ENCODE measurements at places on chromosomes 4 and X. TPM values are rescaled to one million over a fixed set of nuclear protein-coding genes. Genes with fewer than 3 reads are reported as not detected.
A peak's percentile ranks its signal among the peaks of the same experiment; 100 is the strongest.

The PCDH7 gene
- 0.38 TPM for total RNA-seq

DNA sequence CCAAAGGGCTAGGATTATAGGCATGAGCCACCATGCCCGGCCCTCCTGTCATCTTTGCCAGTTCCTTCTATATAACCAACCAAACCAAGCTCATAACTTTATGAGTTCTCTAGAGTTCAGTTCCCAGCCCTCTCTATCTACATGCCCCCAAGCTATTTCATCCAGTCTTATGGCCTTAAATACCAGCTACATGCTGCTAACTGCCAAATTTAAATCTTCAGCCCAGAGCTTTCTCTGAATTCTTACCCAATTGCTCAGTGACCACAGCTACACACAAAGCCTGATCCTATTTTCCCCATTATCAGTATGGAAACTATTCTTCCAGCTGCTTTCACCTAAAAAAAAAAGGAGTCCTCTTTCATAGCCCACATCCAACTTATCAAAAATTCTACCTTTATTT lies 23.1 kb downstream of the TMEM184C start:
- H3K27me3 ChIP-seq = no peaks in the 10 kb centered on the region
- 0 out of 2 replicates have a peak, but pooled peaks cover 5% of the 10 kb centered on the region for H3K4me1 ChIP-seq
- H3K4me3 ChIP-seq = no peak overlapping the region

The HELT gene
- total RNA-seq = not detected

GRCh38 chr4:23441530-23442069 lies 448.2 kb downstream of the PPARGC1A start:
- no peaks in the 10 kb centered on the region for H3K4me1 ChIP-seq
- no peaks in the 10 kb centered on the region for H3K27me3 ChIP-seq
- no peak overlapping the region for H3K4me3 ChIP-seq
- H3K27ac ChIP-seq = no peak overlapping the region
- H3K36me3 ChIP-seq = no peaks in the 10 kb centered on the region

DNA sequence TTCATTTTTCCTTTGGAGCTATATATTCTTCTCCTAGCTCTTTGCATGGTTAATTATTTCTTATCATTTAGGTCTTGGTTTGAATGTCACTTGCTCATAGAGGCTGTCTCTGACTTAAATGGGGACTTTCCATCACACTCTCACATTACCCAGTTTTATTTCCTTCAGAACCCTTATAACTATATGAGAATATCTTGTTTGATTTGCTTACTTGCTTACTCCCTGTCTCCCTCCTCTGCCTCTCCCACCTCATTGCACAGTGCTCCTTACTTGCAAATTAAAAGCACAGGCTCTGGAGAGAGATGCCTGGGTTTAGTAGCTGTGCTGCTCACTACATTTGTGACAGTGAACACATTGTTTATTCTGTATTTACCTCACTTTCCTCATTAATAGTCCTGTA lies 174.6 kb downstream of the SOWAHB start:
- peak overlapping the region; percentile 31 for H3K4me3 ChIP-seq
- peak overlapping the region; percentile 86 for H3K27ac ChIP-seq
- no peaks in the 10 kb centered on the region for H3K36me3 ChIP-seq
- peaks cover 49% of the 10 kb centered on the region for H3K4me1 ChIP-seq

The XAGE1A gene
- not detected for total RNA-seq

DNA sequence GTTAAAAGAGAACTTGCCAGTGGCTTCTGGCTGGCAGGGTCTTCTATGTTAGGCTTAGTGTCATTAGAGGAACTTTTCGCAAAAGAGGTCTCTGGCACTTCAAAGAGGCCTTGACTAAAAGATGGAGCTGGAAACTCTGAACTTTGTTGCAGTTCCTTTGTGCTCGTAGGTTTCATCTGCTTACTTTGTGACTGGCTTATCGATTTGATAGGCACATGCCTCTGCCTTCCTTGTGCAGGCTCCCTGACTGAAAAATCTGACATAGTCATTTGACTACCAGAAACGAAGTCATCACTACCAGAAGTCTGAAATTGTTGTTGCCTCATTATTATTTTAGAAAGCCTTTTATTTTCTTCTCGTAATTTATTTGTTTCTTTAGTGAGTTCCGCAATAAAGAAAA lies 93.9 kb upstream of the IL13RA1 start:
- H3K27me3 ChIP-seq = no peaks in the 10 kb centered on the region
- no peak overlapping the region for H3K27ac ChIP-seq
- no peak overlapping the region for H3K4me3 ChIP-seq
- DNase-seq = no peak
- peaks cover 6% of the 10 kb centered on the region for H3K36me3 ChIP-seq

DNA sequence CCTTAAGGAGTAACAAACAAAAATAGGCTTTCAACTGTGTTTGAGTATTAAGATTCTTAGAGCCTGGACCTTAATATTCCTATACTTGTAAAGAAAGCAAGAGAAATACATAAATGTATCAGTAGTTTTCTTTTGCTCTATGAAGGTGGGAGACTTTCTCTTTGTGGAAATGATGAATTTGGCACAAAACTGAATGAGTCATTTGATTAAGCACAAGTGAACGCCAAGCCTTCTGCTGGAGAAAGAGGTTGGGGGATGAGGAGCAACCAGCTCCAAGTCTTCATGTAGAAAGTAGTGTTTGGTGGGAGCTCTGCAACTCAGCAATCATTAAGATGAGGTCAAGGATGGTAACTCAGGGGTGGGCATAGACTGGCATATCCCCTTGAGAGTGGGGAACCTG lies 49.6 kb downstream of the MEPE start:
- no peaks in the 10 kb centered on the region for H3K4me1 ChIP-seq
- H3K36me3 ChIP-seq = no peaks in the 10 kb centered on the region
- peaks cover 40% of the 10 kb centered on the region for H3K27me3 ChIP-seq
- no peak overlapping the region for H3K27ac ChIP-seq
- peak; percentile 22 for DNase-seq

- no peak for DNase-seq
- no peak overlapping the region for H3K4me3 ChIP-seq
- H3K4me1 ChIP-seq = no peaks in the 10 kb centered on the region
- no peaks in the 10 kb centered on the region for H3K27me3 ChIP-seq
Measured at GRCh38 chrX:7254144-7254543, 106.2 kb upstream of the PUDP start.

DNA sequence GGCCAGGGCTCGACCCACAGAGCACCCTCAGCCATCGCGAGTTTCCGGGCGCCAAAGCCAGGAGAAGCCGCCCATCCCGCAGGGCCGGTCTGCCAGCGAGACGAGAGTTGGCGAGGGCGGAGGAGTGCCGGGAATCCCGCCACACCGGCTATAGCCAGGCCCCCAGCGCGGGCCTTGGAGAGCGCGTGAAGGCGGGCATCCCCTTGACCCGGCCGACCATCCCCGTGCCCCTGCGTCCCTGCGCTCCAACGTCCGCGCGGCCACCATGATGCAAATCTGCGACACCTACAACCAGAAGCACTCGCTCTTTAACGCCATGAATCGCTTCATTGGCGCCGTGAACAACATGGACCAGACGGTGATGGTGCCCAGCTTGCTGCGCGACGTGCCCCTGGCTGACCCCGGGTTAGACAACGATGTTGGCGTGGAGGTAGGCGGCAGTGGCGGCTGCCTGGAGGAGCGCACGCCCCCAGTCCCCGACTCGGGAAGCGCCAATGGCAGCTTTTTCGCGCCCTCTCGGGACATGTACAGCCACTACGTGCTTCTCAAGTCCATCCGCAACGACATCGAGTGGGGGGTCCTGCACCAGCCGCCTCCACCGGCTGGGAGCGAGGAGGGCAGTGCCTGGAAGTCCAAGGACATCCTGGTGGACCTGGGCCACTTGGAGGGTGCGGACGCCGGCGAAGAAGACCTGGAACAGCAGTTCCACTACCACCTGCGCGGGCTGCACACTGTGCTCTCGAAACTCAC lies 3.6 kb downstream of the MID1IP1 start:
- H3K36me3 ChIP-seq = no peaks in the 10 kb centered on the region
- peak overlapping the region; percentile 89 for H3K4me3 ChIP-seq
- H3K27ac ChIP-seq = peak overlapping the region; percentile 95
- peaks cover 30% of the 10 kb centered on the region for H3K4me1 ChIP-seq

DNA sequence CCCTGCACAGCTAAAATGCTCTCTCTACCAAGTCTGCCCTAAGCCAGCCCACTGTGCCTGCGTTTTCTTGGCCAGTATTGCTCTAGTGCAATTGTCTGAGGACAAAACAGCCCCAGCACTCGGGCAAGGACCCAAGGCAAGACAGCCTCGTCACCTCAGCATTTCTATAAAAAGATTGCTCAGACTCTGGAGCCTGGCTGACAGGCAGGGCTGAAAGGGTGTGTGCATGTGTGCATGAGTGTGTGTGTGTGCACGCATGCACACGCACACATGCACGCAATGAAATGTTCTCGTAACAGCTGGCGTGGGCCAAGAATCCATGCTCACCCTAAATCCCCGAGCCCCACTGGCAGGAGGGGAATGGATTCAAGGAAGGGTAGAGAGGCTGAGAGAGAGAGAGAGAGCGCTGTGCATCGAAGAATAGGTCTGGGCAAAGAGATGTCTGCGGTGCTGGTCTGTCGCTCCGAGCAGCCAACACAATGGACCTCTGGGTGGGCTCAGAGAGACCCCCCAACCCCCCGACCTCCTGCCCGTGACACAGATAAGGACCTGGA lies 579.2 kb downstream of the BCOR start:
- H3K4me1 ChIP-seq = no peaks in the 10 kb centered on the region
- no peak overlapping the region for H3K4me3 ChIP-seq
- H3K27me3 ChIP-seq = no peaks in the 10 kb centered on the region
- H3K36me3 ChIP-seq = no peaks in the 10 kb centered on the region
- peak; percentile 28 for DNase-seq

Measured in GM23248 (cell line).